GM04504 (cell line): ENCODE measurements at places on chromosomes 7 and 10.

DNA sequence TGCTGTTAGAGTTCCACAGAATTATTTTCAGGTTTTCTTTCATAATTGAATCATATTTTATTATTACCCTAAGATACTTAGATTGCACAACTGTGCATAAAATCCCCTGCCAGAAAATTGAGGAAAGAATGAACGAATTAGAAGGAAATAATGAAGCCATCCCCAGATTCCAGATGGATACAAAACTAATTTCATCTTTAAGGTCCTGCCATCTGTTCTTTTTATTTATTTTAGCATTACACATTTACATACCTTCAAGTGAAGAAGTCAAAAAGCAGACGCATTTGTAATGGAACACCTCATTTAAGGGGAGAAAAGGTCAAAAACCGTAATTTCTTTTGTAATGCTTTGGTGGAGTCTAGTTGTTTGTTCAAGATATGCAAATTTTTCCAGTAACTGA, 77.0 kb upstream of the LRRTM3 start:
- no peak for DNase-seq

- no peak for DNase-seq
Observed at GRCh38 chr10:62893036-62893435, 76.9 kb upstream of the EGR2 start.

GRCh38 chr7:141234335-141235105, 160.7 kb downstream of the TMEM178B start:
- no peak for DNase-seq

GRCh38 chr10:99930731-99931550, 78.8 kb downstream of the DNMBP start:
- DNase-seq: no peak

DNA sequence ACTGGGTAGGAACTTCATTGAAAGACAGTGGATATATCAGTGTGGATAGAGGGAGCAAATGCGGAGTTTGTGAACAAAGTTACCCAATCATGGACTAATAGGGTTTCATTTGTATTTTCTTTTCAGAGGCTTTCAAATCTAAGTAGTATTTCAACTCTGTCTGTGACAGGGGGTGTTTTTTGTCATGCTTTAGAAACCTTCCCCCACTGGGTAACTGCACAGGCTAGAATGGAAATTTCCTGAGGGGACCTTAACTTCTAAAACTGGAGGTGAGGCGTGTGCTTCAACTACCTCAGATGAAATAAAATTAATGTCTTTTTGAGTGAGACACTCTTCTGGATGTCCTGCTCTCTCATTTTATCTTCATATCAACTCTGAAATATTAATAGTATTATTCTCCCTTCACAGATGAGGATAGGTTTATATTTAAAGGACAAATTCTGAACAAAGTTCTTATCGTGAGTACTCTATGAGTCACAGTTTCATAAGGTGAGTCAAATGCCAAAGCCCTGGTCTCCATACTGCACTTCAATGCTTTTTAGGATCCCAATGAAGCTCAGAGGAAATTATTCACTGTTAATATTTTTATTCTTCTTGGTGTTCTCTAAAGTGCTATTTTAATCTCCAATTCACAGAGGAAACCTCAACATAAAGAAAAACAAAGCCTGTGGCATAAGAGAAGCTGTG, 770.6 kb downstream of the CCSER2 start:
- DNase-seq: no peak

- no peak for DNase-seq
Observed at GRCh38 chr10:122510326-122510725, 49.0 kb downstream of the HTRA1 start.

DNA sequence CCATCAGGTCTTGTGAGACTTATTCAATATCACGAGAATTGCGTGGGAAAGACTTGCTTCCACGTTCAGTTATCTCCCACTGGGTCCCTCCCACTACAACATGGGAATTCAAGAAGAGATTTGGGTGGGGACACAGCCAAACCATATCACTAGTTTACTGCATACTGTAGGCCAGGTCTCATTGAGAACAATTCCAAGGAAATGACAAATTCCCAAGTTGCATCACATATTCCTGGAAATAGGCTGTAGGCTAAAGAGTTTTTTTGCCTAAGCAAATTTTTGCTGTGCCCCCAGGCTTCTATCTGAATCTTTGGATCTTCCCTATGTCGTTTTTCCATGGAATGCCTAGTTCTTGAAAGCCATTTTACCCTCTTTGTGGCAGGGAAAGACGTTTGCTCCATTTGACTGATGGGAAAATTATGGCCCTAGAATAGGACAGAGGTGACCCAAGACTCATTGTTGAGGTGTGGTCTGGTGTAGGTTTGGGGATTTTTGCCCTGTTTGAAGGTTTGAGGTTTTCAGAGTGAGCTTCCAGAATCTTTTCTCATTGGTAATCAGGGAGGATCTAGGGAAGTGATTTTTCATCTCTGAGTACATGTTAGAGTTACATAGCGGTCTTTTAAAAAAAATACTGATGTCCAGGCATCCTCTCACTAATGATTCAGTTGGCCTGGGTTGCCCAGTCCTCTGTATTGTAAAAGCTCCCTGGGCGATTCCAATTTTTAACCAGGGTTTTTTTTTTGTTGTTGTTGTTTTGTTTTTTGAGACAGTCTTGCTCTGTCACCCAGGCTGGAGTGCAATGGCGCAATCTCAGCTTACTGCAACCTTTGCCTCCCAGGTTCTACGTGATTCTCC, 44.4 kb downstream of the TACR2 start:
- no peak for DNase-seq

GRCh38 chr7:29086545-29086944, 59.8 kb downstream of the CPVL start:
- no peak for DNase-seq

DNA sequence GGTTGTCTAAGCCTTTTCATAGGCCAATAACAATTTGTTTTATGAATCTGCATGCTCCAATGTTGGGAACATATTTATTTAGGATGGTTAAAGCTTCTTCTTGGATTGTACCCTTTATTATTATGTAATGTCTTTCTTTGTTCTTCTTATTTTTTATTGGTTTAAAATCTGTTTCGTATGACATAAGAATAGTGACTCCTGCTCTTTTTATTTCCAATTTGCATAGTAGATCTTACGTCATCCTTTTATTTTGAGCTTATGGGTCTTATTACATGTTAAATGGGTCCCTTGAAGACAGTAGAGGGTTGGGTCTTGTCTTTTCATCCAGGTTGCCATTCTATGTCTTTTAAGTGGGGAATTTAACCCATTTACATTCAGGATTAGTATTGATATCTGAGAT, 561.9 kb upstream of the GHITM start:
- no peak for DNase-seq

DNA sequence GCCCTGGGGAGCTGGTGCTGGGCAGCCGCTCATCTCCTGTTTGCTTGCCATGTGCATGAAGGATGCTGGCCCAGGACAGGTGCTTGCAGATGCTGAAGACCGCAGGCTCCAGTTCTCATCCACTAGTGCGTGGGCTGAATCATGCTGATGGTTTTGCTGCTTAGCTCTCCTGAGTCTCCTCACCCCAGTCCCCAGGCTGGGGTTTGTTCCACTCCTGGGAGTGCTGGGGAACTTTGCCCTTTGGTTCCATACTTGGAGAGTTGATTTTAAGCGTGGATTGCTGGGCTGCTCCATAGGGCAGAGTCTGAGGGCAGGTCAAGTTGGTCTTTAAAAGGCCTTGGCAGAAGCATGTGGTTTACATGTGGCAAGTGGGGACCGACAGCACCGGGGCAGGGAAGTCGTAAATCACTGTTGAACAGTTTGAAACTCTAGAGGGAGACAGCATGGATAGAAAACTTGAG, 9.1 kb downstream of the DYNC2I1 start:
- DNase-seq: no peak

- DNase-seq: no peak
Observed at GRCh38 chr10:33277135-33277536, 57.3 kb downstream of the NRP1 start.

GRCh38 chr10:1449572-1450205, 287.6 kb downstream of the ADARB2 start:
- no peak for DNase-seq

DNA sequence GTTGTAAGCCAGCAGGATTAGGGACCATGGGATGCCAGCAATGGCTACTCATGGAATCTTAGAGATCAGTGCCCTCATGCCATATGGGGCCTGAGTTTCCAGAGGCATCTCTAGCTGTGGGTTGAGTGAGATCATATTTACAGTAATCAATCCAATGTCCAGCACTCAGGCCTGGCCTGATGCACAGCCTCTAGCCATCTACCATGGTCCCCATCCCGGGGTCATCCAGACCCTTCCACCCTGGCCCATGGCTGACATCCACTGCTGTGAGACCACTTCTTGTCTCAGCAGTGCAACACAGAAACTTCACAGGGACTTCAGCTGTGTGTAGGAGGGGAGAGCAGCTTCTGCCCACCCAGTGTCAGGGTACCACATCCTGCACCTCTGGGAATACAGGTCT, 6.5 kb upstream of the ADCY1 start:
- DNase-seq: no peak

DNA sequence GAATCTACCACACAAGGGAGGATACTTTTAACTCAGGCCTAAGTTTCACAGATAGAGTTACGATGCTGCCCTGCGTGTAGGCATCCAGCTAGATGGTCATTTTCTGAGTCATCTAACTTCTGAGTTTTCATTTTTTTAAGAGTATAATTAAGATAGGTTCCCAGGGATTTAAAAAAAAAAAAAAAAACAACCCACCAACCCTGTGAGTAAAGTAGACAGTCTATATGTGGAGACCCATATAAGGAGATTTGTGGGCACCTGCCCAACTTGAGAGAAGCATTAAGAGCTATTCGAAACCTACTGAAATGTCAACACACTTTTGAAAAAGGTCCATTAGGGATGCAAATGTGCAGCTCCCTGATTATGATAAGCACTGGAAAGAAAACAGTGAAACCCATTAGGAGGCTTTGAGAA, 257.3 kb downstream of the TRIL start:
- DNase-seq: no peak

DNA sequence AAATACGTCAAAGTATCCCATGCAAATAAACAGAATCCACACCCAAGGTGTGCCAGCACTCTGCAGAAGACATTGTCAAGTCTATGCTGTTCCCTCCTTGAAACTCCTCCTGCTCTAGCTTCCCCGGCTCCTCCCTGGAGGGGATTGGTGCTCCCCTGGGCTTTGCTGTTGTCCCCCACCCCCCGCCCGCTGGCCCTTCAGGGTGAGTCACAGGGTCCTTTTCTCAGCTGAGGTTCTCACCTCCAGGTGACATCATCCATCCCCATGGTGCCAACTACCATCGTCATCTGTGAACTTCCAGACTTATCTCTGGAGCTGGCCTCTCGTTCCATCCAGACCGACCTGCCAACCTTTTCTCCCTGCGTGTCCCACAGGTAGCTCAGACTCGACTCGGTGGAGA, 77.0 kb downstream of the ITIH5 start:
- no peak for DNase-seq
